ENCODE measurements at places on chromosomes 5 and 9. TPM values are rescaled to one million over a fixed set of nuclear protein-coding genes. Genes with fewer than 3 reads are reported as not detected.

Gene SELENOP
- total RNA-seq = 58.1 TPM

Gene EXD3
- total RNA-seq = 5.2 TPM

Gene POC5
- 14.7 TPM for total RNA-seq

Gene KIAA1958
- total RNA-seq = 2.9 TPM

Gene NDOR1
- total RNA-seq = 8.6 TPM

Gene TMEM267
- total RNA-seq = 35.8 TPM

Gene PCDHA6
- 1.3 TPM for total RNA-seq

Gene TRIM36
- total RNA-seq = 0.36 TPM

Gene PRKACG
- total RNA-seq = not detected

Gene ZDHHC11
- 0.36 TPM for total RNA-seq

Gene CCL27
- total RNA-seq = not detected

Gene NTRK2
- 3.3 TPM for total RNA-seq

Gene FCN2
- total RNA-seq = not detected

Gene ANKRD34B
- not detected for total RNA-seq

Gene ALDH1A1
- 8.8 TPM for total RNA-seq

Gene HAPLN1
- 1.3 TPM for total RNA-seq

Gene OR1J2
- not detected for total RNA-seq

Gene THOC3
- 19.0 TPM for total RNA-seq

Gene RUSC2
- 32.9 TPM for total RNA-seq

Gene SLC35D2
- 7.8 TPM for total RNA-seq

Gene DRD1
- 0.18 TPM for total RNA-seq

Gene CFAP77
- total RNA-seq = not detected

Gene SPINK7
- not detected for total RNA-seq

Gene WDR5
- total RNA-seq = 19.9 TPM

Gene CCL21
- total RNA-seq = not detected

Gene BTNL3
- total RNA-seq = not detected

Gene PTPN3
- total RNA-seq = 2.0 TPM

Gene DNAH5
- under 0.01 TPM for total RNA-seq

Gene PAEP
- not detected for total RNA-seq

Gene FGF10
- 1.2 TPM for total RNA-seq

Gene P4HA2
- total RNA-seq = 293 TPM

Gene N4BP3
- 0.18 TPM for total RNA-seq

Gene PDZD2
- under 0.01 TPM for total RNA-seq

Gene AMBP
- 0.27 TPM for total RNA-seq
